NCI-H1105 (cell line): ENCODE measurements at places on chromosomes 3 and 15.
A peak's percentile ranks its signal among the peaks of the same experiment; 100 is the strongest.

DNA sequence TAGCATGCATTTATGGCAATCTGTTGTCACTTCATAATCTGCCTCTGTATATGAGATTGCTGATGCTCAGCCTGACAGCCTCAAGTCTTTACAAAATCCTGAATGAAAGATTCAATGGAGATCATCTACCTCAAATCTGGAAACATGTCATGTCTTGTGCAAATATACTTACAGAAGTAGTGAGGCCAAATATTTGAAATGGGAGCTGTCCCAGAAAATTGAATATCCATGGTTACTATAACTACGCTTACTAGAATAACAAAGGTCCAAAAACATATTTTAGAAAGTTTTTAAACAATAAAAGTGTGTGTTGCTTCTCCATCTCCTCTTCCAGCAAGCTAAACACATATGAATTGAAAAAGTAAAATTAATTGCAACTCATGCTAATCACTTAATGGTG is 133.2 kb upstream of the DPH6 start:
- DNase-seq = no peak

- no peak for DNase-seq
Measured at GRCh38 chr3:169660709-169661360, 2.7 kb downstream of the MECOM start.

DNA sequence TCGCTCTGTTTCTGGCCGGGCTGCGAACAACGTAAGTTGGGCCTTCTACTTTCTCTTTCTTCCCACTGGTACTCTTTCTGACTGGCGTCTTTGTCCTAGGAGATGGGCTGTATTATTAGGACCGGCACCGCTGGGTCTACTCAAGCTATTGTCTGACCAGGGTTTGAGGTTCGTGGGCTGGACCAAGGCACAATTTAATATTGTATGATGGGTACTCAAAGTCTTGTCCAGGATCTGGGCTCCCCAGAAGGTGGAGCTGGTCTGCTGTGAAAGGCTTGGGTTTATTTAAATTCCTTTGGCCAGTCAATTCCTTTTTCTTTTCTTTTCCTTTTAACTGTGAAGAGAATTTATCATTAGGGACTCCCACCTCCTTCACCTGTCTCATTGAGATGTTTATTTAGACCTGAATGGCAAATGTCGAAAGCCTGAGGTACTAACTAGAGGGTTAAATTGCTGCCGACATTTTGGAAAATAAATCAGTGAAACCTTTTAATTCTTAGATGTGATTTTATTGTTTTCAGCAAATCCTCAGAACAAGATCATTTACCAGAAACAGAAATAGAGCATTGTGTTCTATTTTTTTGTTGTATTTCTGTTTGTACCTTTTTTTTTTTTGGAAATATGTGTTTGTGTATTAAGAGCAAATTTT is 410 bp downstream of the LRRC49 start:
- DNase-seq = peak; percentile 70

GRCh38 chr3:48759071-48759470 is 42.0 kb upstream of the IP6K2 start:
- DNase-seq = no peak

- no peak for DNase-seq
Measured at GRCh38 chr3:194676471-194676870, 4.5 kb upstream of the LSG1 start.

DNA sequence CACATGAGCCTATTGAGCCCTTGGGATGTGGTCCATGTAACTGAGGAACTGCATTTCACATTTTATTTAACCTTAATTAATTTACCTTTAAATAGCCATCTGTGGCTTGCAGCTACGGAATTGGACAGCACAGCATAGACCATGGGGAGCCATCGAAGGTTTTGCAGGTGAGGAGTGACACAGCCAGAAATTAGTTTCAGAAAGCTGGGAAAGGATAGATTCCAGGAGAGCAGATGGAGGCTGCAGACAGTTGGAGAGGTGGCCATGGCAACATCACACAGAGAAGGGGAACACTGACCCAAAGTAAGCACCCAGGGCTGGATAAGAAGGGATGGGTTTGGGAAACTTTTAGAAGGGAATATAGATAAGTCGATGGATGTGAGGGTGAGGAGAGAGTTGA is 100.1 kb upstream of the SLC6A11 start:
- no peak for DNase-seq

DNA sequence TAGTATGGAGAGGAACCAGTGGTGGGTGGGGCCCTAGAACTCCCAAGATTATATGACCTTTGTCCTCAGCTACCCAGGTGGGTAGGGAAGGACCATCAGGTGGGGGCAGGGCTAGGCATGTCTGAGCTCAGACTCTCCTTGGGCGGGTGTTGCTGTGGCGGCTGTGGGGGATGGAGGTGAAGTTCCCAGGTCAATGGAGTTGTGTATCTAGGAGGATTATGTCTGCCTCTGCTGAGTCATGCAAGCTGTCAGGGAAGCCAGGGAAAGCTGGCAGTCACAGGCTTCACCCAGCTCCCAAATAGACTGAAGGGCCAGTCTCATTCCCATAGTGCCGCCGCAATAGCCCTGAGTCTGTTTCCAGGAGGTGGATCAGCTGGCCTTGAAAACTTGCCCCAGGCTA is 139.7 kb upstream of the CFAP20DC start:
- no peak for DNase-seq

- no peak for DNase-seq
Measured at GRCh38 chr3:162142511-162142910, 645.9 kb downstream of the OTOL1 start.

DNA sequence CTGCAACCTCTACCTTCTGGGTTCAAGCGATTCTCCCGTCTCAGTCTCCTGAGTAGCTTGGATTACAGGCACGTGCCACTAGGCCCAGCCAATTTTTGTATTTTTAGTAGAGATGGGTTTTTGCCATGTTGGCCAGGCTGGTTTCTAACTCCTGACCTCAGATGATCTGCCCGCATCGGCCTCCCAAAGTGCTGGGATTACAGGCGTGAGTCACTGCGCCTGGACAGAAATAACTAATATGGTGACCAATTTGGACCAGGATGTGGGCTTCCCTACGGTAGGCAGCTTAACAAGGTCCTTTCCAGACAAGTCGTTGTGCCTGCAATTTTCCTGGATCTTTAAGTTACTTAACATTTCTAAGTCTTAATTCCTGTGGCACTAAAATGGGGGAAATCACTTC is 14.8 kb downstream of the WDR53 start:
- DNase-seq = no peak

DNA sequence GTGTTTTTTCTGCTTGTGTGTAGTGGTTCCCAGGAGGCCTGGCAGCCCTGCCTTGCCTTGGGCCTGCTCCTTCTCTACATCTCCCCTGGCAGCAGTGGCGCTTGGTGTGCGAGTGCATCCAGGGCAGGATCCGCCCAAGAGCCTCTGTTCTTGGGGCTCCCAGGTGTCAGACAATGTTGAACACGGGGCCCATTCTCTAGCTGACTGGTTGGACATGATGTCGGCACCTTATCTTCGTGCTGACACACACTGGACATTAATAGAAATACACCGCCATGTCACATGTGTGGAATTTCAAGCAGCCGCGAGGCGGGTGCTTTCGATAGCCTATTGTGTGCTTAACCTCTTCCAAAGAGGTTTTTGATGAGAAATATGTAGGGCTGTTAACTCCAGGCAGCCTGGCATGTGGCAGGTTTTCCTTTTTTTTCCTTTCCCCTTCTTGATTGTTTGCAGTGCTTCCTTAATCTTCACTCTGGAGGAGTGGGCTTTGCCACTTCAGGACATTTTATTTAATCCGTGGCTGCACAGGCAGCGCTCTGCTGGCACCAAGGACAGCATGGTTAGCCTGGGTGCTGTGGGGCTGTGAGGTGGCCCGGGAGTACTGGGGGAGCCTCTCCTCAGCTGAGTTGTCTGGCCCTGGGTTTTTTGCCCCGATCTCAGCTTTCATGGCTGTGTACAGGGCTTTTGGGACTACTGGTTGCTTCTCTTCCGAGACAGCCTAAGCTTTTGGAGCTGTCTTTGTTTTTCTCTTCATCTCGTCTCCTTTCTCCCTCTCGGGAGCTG is 42.5 kb downstream of the CHCHD6 start:
- DNase-seq = no peak

GRCh38 chr3:152258448-152259393 is 10.0 kb upstream of the MBNL1 start:
- no peak for DNase-seq

- DNase-seq = peak; percentile 27
Measured at GRCh38 chr15:80173022-80173759, 20.4 kb downstream of the FAH start.

GRCh38 chr3:58608648-58609047 is 31.5 kb upstream of the FAM107A start:
- peak; percentile 65 for DNase-seq

GRCh38 chr15:55897560-55898336 is 95.7 kb downstream of the NEDD4 start:
- peak; percentile 9 for DNase-seq

DNA sequence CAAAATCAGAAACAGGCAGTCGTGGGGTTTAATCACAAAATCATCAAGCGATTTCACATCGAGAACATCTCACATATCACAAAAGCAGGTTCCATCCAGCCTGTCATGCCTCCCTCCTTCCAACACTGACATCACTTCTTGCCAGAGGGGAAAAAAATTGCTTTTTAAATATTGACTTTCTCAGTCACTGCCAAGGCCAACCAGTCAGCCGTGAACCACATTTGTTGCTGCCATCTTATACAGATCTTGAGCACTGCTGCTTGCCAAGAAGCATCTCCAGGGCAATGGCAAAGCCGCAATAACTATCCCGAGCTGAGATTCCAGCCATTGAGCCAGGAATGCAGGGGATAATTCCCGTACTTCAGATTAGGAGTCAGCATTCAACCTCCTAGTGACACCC is 174.6 kb downstream of the ANXA2 start:
- DNase-seq = peak; percentile 18

GRCh38 chr3:194736896-194737600 is 51.4 kb downstream of the FAM43A start:
- DNase-seq = no peak

DNA sequence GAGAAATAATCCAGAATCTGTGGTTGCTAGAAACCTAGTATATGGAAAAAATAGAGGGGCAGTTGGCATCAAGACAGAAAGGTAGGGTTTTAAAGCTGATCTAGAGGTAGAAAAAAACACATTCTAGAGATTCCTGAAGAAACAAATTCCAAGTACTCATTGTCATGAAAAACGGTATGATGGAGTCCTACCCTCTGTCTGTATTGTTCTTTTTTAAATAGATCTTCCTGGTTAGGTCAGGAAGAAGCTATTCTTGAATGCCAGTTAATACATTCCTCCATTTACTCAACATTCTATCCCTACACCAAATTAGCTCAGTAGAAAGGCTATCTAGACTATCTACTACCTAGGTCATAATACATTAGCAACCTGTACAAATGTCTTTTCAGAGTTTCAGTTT is 364.7 kb downstream of the FHIT start:
- DNase-seq = no peak

DNA sequence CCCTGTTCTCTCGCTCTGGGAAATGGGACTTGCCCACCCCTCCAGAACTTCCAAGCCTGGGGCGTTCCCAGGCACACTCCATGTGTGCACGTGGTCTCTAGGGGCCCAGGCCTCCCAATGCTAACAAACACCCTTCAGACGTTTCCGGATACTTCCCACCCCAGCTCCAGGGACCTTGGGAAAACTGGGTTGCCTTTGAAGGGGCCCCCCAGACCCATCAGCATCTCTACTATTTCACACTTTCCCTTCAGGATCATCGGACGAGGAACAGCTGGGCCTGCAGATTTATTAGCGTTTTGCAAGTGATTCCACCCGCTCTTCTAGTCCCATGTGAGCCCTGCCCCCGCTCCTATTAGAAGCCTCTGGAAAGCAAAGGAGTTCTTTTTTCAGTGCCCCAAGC is 63.2 kb downstream of the MAGEF1 start:
- DNase-seq = no peak

DNA sequence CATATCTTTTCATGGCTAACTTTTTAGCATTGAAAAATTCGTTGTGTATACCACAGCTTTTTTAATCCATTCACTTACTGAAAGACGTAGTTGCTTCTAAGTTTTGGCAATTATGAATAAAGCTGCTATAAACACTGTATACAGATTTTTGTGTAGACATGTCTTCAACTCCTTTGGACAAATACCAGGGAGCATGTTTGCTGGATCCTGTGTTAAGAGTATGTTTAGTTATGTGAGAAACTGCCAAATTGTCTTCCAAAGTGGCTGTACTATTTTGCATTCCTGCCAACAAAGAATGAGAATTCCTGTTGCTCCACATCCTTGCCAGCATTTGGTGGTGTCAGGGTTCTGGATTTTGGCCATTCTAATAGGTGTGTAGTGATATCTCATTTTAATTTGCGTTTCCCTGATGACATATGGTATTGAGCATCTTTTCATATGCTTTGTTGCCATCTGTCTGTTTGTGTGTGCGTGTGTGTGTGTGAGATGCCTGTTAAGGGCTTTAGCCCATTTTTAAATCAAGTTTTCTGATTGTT is 87.5 kb downstream of the TNFAIP8L3 start:
- DNase-seq = no peak

DNA sequence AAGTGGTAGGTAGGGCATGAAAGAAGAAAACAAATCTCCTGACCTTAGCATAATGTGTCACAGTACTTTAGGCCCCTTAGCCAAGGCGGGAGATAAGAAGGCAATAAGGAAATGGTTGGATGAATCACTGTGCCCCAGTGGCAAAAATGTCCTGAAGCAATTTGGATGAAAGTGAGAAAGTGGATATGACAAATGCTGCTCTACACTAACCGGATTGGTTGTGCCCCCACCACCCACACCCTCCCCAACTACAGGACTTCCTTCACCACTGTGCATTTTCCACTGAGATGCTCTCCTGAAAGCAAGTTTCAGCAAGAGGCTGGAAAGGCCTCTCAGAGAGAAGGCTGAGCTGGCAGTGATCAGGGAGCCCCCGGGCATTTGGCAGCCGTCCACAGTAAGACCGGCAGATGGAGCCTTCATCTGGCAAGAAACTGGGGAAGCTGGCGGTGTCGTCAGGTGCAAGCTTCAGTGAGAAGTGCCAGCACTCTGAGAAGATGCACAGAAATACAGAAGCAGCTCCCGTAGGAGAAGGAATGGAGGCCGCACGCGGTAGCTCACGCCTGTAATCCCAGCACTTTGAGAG is 63.8 kb downstream of the ATP1B3 start:
- peak; percentile 93 for DNase-seq

- no peak for DNase-seq
Measured at GRCh38 chr15:101639667-101640066, 12.5 kb downstream of the TM2D3 start.

- DNase-seq = peak; percentile 53
Measured at GRCh38 chr15:40150163-40150925, 10.5 kb upstream of the BUB1B start.

GRCh38 chr3:101796077-101796680 is 17.2 kb downstream of the NXPE3 start:
- DNase-seq = no peak
